Brain (organoid and tissue), 16 donors: ENCODE measurements at places on chromosomes 16 and 17. TPM values are rescaled to one million over a fixed set of nuclear protein-coding genes. Genes with fewer than 3 reads are reported as not detected.

Gene LAT
- polyA plus RNA-seq: 4.1 TPM

Gene SLC35G6
- not detected for polyA plus RNA-seq

Gene KRTAP3-2
- polyA plus RNA-seq: not detected

Gene PHKG2
- 39.0 TPM for polyA plus RNA-seq

Gene ZNF629
- 22.0 TPM for polyA plus RNA-seq

Gene FBXW10
- not detected for polyA plus RNA-seq

Gene KRT25
- not detected for polyA plus RNA-seq

GRCh38 chr17:4742629-4743028 is 2.9 kb upstream of the CXCL16 start:
- no peak for DNase-seq

DNA sequence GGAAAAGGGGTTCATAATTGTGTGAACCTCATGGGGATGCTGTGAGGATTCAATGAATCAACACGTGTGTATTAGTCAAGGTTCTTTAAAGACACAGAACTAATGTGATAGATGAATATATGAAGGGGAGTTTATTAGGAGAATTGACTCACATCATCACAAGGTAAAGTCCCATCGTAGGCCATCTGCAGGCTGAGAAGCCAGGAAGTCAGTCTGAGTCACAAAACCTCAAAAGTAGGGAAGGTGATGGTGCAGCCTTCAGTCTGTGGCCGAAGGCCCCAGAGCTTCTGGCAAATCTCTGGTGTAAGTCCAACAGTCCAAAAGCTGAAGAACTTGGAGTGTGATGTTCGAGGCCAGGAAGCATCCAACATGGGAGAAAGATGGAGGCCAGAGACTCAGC is 413.4 kb downstream of the CDH13 start:
- no peak for DNase-seq

DNA sequence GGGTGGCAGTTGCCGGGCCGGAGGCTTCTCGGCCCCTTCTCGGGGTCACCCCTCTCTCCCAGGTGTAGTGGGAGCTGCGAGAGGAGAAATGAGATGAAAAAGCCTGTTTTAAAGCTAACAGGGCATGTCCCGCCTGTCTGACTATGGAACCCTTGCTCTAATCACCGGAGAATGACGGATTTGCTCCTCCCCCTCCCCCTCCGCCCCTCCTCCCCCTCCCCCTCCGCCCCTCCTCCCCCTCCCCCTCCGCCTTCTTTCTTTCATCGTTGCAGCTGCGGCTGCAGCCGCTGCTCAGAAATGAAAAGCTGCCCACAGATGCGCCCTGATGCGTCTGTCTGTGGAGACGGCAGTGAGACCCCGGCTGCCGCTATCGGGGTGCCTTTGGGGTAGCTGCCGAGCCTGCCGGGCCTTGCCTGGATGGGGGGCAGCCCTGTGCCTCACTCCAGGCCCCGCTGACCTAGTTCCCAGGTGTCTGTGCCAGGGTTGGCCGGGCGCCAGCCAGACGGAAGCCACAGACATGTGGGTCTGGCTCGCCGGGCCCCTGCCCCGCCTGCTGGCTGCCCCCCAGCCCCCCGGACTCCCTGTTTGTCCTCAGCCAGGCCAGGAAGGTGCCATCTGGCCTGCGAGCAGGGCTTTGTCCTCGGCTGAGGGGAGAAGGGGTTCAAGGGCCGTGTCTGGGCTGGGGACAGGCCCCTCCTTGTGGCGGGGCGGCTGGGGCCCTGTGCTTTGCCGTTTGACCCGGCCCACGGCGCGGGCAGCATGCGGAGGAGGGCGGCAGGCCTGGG is 37.7 kb downstream of the GINS2 start:
- peak; percentile 82 for DNase-seq

- no peak for DNase-seq
Measured at GRCh38 chr16:51638339-51639135, 487.5 kb upstream of the SALL1 start.

- peak; percentile 95 for DNase-seq
Measured at GRCh38 chr17:36661047-36661666, 59.8 kb downstream of the MRM1 start.

- no peak for DNase-seq
Measured at GRCh38 chr17:4345581-4346252, 20.8 kb downstream of the UBE2G1 start.

DNA sequence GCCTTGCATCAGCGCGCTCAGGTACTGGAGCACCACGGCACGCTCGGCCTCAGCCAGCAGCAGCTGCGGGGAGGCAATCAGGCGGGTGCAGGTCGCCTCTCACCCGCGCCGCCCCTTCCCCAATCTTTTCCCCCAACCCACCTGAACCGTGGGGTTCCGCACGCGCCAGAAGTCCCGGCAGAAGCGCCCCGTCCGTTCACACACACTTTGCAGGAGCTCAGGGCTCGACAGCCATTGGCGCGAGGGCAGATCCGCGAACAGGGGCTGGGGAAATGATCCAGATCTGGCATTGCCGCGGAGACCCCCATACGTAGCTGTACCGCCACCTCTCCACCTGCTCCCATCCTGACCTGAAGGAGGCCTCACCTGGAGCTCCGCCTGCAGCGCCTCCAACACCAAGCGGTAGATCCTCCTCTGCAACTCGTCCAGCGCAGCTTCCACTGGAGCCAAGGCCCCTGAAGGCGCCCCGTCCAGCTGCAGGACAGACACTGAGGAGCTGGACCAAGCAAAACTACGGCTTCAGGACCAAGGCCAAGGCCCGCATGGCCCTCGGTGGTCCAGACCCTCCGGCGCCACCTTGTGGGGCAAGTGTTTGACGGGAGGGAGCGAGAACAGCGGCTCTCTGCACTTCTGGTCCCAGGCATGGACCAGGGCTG is 1.4 kb upstream of the MATCAP1 start:
- peak; percentile 59 for DNase-seq

DNA sequence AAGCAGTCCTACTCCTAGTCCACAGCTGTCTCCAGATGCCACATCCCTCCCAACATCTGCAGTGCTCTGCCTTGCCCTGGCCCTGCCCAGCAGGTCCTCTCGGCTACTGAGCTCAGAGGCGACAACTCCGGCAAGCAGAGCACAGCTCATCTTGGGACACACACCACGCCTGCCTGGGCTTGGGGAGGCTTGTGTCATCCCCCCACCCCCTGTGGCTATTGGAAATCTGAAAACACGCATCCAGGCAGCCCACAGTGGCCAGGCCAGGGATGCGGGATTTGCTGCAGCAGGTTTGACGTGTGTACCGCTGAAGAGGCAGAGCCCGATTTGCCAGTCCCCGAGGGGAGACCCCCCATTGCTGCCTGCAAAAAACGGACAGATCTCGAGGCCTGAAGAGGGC is 25.4 kb downstream of the MXRA7 start:
- no peak for DNase-seq

GRCh38 chr17:60959011-60959410 is 281.4 kb downstream of the BCAS3 start:
- DNase-seq: no peak

GRCh38 chr16:63539276-63539675 is 1503.0 kb upstream of the CDH8 start:
- DNase-seq: no peak

- no peak for DNase-seq
Measured at GRCh38 chr16:52312716-52313115, 234.2 kb downstream of the TOX3 start.

DNA sequence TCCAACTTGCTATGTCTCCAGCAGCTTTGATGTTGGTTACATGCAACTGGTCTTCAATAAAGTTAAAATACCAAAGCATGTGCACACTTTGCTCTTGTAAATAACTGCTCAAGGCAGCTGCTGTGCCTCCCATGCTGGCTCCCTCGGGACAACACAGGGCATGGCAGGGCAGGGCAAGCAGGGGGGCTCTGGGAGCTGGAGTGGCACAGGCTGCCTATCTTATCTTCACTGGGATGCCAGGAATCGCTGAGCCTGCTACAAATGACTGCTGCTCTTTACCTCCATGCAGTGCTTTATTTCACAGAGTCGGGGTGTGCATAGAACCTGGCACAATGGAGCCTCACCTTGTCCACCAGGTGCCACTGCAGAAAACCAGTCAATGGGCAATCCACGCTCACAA is 21.8 kb downstream of the PEMT start:
- no peak for DNase-seq

DNA sequence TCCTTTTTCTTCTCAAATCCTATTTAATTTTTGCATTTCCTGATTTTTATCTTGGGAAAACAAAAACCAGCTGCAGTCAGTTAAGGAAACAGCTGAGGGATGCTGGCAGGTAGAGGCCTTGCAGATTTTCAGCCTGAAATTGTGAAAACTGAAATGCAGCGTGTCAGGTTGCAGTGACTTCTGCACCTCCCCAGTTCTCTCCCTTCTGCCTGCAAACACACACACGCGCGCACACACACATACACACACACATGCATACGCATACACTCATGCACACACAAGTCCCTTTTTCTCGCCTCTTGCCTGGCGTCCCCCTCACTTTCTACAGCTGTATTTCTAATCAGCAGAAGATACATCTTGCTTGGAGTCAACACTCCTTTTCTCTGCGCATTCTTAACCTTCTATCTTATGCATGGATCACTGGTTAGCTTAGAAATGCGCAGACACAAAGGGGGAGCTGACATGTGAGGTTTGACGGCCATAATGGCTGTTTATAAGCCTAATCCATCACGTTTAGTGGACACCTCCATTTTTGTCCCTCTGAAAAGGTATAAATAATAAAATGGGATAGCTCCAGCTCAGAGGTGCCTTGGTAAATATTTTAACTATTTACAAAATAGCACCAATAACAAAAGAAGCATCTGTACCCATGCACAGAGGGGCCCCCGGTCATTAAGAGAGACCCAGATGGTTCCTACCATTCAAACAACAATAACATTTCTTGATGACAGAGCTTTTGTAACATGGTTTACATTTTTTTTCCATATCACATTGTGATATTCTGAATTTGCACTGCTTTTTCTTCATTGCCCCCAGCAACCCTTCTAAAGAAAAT is 392.1 kb upstream of the SALL1 start:
- DNase-seq: no peak

GRCh38 chr16:78225919-78226318 is 126.5 kb downstream of the WWOX start:
- no peak for DNase-seq

- DNase-seq: no peak
Measured at GRCh38 chr16:11964761-11965551, at the start of gene TNFRSF17. TSS of gene TNFRSF17 (plus strand) at chr16:11965210. CDS start at chr16:11965325, 115 bp downstream.

DNA sequence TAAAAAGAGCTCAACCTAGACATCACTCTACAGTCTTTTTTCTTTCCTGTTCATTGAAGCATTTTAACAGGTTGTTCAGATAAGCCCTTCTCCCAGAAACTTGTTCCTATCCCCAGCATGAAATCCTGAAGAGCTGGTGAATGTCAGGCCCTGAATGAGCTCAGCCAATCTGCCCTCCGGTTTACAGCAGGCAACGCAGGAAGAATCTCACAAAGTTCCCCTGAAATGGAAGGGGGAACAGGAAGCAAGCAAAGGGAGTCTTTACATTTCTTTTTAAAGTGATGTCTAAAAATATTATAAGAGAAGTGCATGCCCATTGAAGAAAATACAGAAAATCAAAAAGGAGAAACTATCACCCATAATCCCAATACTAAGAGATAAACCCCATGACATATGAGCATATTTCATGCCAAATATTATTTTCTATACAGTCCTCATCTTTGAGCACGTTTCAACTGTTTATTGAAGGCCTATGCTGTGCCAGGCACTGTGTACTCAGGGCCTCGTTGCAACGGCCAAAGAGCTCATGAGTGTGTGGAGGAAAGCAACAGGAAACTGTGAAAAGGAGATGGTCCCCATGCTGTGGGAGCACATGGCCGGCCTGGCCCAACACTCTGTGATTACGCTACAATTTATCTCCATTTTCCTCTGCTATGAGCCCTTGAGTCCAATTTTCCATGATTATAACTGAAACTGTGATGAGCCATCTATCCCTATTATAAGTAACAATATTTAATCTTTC is 5.7 kb downstream of the TK2 start:
- no peak for DNase-seq

GRCh38 chr17:18043491-18043890 is 4.3 kb downstream of the GID4 start:
- DNase-seq: peak; percentile 56

DNA sequence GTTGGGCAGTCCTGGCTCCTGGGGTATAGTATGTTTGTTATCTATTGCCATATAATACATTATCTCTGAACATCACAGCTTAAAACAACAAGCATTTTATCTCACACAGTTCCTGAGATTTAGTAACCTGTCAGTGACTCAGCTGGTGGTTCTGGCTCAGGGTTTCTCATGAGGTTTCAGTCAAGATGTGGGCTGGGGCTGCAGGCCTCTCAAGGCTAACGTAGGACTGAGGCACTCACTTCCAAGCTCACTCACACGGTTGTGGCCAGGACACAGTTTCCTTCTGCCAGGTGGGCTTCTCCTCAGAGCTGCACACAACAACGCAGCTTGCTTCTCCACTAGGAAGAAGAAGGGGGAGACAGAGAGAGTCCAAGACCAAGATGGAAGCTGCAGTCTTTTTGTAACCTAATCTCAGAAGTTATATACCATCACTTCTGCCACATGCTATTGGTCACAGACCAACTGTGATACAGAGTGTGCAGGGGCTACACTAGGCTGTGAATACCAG is 10.3 kb upstream of the MED13 start:
- DNase-seq: no peak

GRCh38 chr16:57798953-57799599 is 3.2 kb downstream of the KIFC3 start:
- no peak for DNase-seq

GRCh38 chr17:72691586-72691985 is 400.9 kb downstream of the SLC39A11 start:
- DNase-seq: no peak

GRCh38 chr17:68993112-68993511 is 37.9 kb upstream of the ABCA8 start:
- DNase-seq: no peak
